ENCODE measurements at places on chromosomes 5 and 9.

GRCh38 chr5:180391276-180391675 lies 38.1 kb upstream of the GFPT2 start:
- no peak for DNase-seq

GRCh38 chr5:133344266-133344665 lies 268.1 kb downstream of the FSTL4 start:
- no peak for DNase-seq

GRCh38 chr9:18014556-18014955 lies 435.7 kb downstream of the SH3GL2 start:
- no peak for DNase-seq

- DNase-seq, result no peak
Measured at GRCh38 chr5:31385774-31386537, 145.9 kb downstream of the DROSHA start.

GRCh38 chr5:16702964-16703363 lies 86.2 kb upstream of the RETREG1 start:
- DNase-seq, result no peak

GRCh38 chr9:89923961-89924504 lies 319.2 kb downstream of the GADD45G start:
- peak; percentile 33 for DNase-seq

DNA sequence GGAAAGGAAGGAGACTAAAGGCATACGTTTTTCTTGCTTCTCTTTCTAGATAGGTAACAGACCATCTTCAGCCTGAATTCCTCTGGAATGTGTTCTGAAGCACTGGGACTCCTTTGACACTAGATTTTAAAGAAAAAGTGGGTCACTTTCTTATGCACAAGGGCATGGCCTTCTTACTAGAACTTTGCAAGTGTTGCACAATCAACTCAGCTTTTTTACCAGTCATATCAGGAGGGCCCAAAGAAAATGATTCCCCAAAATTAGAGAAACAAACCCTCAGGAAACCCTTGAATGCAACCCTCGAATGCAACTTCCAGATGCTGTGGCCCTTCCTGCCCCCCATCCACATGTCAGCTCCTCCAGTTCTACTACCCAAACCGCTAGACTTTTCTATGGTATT lies 93.9 kb downstream of the YTHDC2 start:
- no peak for DNase-seq

- no peak for DNase-seq
Measured at GRCh38 chr9:134213508-134213850, 49.1 kb upstream of the RNU6ATAC start.

DNA sequence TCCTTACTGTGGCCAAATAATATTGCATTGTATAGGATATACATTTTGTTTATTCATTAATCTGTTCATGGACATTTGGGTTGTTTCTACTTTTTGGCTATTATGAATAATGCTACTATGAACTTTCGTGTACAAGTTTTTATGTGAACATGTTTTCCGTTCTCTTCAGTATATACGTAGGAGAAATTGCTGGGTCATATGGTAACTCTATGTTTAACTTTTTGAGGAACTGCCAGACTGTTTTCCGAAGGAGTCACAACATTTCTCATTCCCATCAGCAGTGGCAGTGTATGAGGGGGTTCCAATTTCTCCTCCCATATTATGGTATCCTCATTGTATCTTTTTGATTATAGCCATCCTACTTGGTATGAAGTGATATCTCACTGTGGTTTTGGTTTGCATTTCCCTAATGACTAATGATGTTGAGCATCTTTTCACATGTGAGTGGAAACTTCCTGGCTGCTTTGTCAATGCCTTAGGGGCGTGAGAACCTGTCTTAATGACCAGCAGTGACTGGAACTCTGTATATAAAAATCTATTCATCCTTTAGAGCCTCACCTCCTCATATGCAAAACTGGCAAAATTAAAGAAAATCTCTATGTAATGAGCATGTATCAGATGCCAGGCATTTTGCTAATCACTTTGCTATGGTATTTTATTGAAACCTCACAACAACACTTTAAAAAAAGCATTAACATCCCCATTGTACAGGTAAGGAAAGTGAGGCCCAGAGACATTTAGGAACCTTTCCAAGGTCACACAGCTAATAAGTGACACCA lies 47.8 kb upstream of the TGFBR1 start:
- DNase-seq, result peak; percentile 44

DNA sequence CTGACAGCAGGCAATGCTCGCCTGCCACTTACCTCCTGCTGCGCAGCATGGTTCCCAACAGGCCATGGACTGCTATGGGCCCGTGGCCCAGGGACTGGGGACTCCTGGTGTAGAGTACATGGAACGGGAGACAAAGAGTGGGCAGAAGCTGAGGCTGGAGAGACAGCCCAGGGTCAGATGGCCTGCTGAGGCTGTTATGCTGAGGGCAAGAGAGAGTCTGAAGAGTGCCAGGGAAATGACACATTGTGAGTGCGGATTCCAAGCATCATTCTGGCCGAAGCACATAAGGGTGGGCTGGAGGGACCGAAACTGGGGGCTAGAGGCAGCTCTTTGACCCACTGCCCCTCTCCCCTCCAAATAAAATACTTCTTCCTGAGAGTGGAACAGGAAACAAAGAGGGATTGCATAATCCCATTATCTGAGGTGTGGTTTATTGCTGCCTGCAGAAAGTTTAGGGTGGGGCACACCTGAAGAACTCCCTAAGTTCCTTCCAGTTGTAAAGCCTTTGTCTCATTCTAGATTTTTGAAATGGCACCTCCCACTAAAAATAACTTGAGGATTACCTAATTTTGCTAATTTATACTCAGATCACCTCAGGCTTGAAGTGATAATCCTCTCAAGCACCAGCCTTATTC lies 158.1 kb downstream of the ATP10B start:
- no peak for DNase-seq

- peak; percentile 48 for DNase-seq
Measured at GRCh38 chr5:132100672-132101261, 27.2 kb downstream of the CSF2 start.

DNA sequence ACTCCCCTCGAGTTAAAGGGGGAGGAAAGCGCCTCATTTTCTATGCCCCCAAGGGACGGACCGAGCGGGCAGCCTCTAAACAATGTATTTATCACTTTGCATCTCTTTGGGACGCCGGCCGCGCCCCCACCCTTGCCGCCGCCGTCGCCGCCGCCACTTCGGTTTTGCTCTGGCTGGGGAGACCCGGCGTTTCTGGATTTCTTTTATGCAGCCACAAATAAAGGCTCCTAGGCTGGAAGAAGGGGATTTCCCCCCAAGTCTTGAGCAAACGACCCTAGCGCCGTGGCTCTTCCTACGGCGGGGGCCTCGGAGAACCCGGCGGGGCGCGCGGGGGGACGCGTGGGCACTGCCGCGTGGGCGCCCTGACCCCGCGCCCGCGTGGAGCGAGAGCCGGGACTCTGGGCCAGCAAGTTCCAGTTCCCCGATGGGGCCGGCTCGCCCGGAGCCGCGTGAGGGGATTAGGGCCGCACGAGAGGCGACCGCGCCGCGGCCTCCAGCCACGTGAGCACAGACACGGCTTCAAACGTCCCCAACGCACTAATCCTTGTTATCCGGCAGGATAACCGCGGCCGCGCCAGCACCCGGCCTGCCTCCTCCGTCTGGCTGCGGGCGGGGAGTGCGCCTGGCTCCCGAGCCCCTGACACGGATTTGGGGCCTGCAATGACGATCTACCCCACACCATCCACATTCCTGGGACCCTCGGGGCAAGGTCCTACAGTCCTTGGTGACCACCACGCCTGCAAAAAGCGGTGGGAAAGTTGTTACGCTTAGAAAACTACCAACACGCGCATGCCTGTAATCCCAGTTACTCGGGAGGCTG lies 7.9 kb upstream of the NEUROG1 start:
- DNase-seq, result no peak

DNA sequence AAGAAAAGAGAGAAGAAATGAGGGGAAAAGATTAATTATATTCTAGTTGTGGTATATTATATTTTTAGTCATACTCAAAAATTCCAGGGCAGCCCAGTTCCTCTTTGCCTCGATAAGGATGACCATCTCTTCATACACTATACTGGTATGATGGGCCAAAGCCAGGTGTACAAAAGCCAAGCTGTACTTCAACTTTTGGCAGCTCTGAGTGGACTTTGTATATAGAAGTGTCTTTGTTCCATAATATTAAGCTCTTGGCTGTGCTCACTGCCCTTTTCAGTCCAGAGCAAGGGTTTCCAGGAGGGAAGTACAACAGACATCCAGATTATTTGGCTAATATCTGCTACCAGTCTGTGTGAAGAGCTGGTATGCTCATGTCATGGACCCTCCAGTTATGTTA lies 934.3 kb upstream of the CDH10 start:
- DNase-seq, result no peak

- no peak for DNase-seq
Measured at GRCh38 chr5:91684625-91685024, 301.5 kb upstream of the ARRDC3 start.

DNA sequence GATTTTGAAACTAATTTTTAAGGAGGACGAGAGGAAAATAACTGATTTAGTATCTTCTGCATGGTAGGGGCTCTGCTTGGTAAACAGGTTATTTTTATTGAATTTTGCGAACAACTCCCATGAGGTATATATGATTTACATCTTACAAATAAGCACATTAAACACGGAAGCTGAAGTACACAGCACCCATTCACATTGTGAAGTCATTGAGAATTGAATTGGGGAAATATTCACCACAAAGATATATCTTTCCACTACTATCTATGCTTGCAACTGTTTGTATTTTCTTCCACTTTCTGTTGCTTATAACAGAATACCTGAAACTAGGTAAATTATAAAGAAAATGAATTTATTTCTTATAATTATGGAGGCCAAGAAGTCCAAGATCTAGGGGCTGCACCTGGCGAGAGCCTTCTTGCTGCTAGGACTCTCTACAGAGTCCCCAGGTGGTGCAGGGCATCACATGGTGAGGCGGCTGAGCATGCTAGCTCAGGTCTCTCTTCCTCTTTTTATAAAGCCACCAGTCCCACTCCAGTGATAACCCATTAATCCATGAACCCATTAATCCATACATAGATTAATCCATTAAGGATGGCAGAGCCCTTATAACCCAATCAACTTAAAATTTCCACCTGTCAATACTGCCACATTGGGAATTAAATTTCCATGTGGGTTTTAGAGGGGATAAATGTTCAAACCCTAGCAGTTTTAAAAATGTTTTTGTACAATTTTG lies 79.0 kb upstream of the ZNF608 start:
- DNase-seq, result no peak

GRCh38 chr5:114780290-114780689 lies 389.4 kb downstream of the TRIM36 start:
- no peak for DNase-seq

GRCh38 chr5:24162343-24162742 lies 482.4 kb downstream of the CDH10 start:
- no peak for DNase-seq

DNA sequence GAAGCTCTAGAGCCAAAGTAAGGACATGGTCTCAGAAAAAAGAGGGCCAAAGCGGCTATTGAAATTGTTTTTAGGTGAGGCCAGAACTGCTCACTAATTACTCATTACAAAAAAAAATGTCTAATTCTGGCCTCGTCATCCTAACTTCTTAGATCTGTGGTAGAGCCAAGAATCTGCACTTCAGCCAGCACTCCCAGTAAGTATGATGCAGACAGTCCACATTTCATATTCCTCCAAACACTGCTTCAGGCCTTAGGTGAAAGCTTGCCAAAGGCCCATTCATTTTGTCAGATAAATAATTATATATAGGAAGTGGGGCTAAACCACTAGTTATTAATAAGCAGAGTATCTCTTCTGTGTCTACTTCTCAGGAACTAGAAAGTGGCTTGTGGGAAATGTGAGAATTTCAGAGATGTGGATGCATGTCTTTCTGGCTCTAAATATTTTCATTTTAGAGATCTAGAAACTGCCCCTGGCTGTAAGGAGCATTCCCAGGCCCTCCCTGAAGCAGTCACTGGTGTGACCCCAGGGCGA lies 554.0 kb downstream of the TLE4 start:
- no peak for DNase-seq

- no peak for DNase-seq
Measured at GRCh38 chr5:123450114-123450513, 26.9 kb upstream of the CEP120 start.

GRCh38 chr5:155430192-155430591 lies 416.6 kb downstream of the KIF4B start:
- DNase-seq, result no peak

DNA sequence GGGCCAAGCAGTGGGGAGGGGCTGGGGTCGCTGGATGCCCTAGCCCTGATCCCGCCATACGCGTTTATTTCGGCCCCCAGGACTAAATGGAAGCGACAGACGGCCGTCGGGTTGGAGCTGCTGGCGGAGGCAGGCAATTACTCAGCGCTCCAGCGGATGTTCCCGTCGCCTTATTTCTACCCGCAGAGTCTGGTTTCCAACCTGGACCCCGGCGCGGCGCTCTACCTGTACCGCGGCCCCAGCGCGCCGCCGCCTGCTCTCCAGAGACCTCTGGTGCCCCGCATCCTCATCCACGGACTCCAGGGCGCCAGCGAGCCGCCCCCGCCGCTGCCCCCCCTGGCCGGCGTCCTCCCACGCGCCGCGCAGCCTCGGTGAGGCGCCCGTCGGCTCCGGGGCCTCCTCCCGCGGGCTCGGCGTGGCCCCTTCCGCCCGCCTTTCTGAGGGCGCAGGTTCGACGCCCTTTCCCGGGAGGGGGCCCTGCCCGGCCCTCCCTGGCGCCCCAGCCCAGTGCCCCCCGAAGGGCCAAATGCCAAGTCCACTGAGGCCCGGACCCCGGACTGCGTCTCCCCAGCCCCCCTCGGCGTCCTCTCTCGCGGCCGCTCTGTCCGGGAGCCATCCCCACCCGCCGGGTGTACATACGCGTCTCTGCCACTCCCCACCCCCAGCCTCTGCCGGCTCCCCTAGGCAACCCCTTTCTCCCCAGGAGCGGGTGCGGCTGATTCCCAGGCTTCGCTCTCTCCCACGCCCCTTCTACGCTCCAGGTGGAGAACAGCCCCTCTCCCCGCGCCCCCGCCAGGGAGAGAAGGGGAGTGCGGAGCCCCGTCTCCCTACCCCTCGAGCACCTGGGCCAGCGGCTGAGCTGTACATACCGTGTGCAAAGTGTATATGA lies 7.0 kb downstream of the BARHL1 start:
- DNase-seq, result no peak

GRCh38 chr9:136093995-136094881 lies 851 bp downstream of the NACC2 start:
- DNase-seq, result peak; percentile 53

DNA sequence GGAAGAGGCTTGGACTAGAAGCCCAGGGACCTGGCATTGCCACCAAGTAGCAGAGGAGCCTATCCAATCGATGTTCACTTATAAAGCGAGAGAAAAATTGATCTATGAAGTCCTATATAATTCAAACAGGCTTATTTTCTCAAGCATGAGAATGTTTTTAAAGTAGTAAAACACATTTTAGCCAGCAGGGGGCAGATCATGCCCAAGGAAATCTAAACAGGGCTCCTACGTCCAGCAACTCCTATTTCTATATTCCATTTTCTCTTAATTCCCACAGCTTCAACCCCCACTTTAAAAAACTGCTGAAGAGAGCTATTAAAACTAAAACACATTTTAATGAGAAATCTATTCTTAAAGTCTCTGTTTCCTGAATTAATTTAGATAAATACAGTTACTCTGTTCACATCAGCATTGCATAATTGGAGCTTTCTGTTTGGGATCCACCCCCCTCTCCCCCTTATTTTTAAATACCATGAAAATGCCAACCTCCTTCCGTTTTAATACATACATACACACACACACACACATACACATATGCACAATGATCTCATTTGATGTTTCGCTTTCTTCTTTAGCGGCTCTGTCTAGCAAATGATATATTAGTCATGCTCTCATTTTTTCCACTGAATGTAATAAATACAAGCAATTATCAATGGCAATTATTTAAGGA lies 144.9 kb downstream of the MYO10 start:
- peak; percentile 29 for DNase-seq

- no peak for DNase-seq
Measured at GRCh38 chr5:77418601-77419581, 73.2 kb downstream of the WDR41 start.

GRCh38 chr9:6109571-6109970 lies 94.1 kb upstream of the RANBP6 start:
- DNase-seq, result no peak
